Activated CD4-positive, alpha-beta T cell treated with anti-CD3 and anti-CD28 coated beads for 36 hours (primary cell): ENCODE measurements at places on chromosomes 13 and 19.

GRCh38 chr19:56927791-56928207, 87.3 kb upstream of the PEG3 start:
- no peaks in the 10 kb centered on the region for H3K4me1 ChIP-seq
- H3K27ac ChIP-seq, result no peak overlapping the region
- no peak for DNase-seq
- H3K36me3 ChIP-seq, result peaks cover 2% of the 10 kb centered on the region

DNA sequence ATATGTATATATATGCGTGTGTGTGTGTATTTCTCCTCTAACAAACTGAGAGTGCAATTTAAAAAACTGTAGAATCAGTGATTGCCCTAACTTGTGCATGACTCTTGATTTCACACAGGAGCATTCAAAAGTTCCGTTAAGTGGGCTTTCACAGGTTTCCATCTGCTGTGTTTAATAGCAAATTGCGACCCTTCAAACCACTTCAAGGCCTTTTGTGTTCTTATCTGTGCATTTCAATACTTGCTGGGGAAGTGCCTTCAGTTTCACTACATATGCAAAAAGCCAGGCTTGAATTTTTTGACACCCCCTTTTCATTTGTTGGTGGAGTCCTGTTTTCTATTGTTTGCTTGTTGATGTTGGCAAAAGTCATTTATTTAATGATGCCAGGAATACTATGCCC, 158.0 kb downstream of the TM9SF2 start:
- H3K27me3 ChIP-seq, result no peaks in the 10 kb centered on the region
- no peak overlapping the region for H3K4me3 ChIP-seq
- H3K4me1 ChIP-seq, result peaks cover 49% of the 10 kb centered on the region
- DNase-seq, result no peak
- H3K36me3 ChIP-seq, result no peaks in the 10 kb centered on the region

GRCh38 chr13:50527188-50527587, 316.3 kb downstream of the DLEU7 start:
- H3K27ac ChIP-seq, result no peak overlapping the region
- DNase-seq, result no peak
- H3K36me3 ChIP-seq, result no peaks in the 10 kb centered on the region
- no peak overlapping the region for H3K4me3 ChIP-seq
- peaks cover under 1% of the 10 kb centered on the region for H3K27me3 ChIP-seq

DNA sequence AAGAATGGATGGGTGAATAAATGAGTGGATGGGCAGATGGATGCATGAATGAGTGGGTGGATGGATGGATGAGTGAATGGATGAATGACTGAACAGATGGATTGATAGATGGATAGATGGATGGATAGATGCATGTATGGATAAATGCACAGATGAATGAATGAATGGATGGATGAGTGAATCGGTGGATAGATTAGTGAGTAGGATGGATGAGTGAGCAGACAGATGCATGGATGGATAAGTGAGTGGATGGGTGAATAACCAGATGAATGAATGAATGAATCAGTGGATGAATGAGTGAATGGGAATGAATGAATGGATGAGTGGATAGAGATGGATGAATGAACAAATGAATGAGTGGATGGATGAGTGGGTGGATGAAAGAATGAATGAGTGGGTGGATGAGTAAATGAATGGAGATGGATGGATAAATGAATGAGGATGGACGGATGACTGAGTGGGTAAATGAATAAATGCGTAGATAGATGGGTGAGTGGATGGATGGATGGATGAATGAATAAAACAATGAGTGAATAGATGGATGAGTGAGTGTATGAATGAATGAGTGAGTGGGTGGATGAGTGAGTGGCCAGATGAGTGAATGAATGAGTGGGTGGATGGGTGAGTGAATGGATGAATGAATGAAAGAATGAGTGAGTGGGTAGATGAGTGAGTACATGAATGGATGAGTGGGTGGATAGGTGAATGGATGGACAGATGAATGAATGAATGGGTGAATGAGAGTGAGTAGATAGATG, 13.0 kb downstream of the GAS6 start:
- H3K36me3 ChIP-seq, result no peaks in the 10 kb centered on the region
- H3K4me3 ChIP-seq, result no peak overlapping the region
- peaks cover 12% of the 10 kb centered on the region for H3K27me3 ChIP-seq
- peaks cover 9% of the 10 kb centered on the region for H3K4me1 ChIP-seq

DNA sequence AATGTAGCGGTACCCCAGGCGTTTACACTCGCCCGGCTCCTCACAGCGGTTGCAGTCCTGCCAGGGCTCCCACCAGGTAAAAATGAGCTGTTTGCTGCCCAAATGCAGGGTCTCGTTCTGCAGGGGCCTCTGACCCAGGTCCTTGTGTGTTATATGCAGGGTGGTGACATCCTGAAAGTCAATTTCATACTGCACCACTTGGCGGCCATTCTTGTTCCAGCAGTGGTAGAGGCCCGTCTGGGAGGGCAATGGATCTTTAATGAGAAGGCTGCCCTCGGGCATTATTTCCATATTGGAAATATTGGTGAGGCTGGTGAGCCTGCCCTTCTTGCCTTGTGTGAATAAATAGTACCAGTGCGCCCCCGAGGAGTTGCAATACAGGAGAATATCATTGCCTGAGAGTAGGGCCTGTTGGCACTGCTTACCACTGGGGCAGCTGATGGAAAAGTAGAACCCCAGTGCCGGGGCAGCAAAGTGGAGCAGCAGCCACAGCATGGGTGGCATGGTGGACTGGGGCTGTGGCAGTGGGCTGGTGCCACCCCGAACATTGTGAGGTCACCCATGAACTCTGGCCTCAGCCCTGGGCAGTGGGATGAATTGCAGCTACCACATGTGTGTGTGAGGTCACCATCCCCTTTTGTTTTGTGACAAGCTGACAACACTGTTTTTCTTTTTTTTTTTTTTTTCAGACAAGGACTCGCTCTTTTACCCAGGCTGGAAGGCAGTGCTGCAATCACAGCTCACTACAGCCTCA, at the start of gene FAM187B:
Gene FAM187B, minus strand, starts transcription at position 563 of the 754 bp plus-strand sequence. Its CDS starts 59 bp downstream, at position 504.
- no peak within 1 kb of the TSS for H3K4me3 ChIP-seq
- no peak for DNase-seq
- peaks cover 3% of the 10 kb centered on the region for H3K4me1 ChIP-seq
- no peaks in the 10 kb centered on the region for H3K36me3 ChIP-seq
- no peaks in the 10 kb centered on the region for H3K27me3 ChIP-seq

GRCh38 chr13:113192902-113193301, 15.6 kb downstream of the PCID2 start:
- no peak for DNase-seq
- no peaks in the 10 kb centered on the region for H3K27me3 ChIP-seq
- H3K27ac ChIP-seq, result no peak overlapping the region
- no peak overlapping the region for H3K4me3 ChIP-seq

DNA sequence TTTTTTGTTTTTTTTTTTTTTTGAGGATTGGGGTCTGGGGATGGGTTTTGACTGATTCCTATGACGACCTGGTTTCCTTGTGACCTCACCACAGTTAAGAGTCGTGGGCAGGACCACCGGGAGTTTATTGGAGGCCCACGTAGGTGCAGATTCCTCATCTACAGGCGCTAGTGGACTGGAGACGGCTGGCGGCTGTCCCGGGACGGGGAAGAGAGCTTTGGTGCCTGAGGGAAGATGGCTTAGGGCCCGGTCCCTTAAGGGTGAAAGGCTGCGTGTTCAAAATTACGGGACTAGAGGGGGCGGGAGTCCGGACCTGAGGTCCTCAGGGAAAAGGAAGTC, 682 bp upstream of the TEAD2 start:
- H3K27ac ChIP-seq, result no peak overlapping the region
- H3K4me3 ChIP-seq, result no peak overlapping the region
- DNase-seq, result peak; percentile 26
- H3K27me3 ChIP-seq, result peaks cover 23% of the 10 kb centered on the region
- H3K36me3 ChIP-seq, result no peaks in the 10 kb centered on the region

- H3K4me3 ChIP-seq, result no peak overlapping the region
- no peaks in the 10 kb centered on the region for H3K36me3 ChIP-seq
- H3K27ac ChIP-seq, result no peak overlapping the region
- DNase-seq, result no peak
Observed at GRCh38 chr13:48500652-48501197, 32.2 kb downstream of the RCBTB2 start.

DNA sequence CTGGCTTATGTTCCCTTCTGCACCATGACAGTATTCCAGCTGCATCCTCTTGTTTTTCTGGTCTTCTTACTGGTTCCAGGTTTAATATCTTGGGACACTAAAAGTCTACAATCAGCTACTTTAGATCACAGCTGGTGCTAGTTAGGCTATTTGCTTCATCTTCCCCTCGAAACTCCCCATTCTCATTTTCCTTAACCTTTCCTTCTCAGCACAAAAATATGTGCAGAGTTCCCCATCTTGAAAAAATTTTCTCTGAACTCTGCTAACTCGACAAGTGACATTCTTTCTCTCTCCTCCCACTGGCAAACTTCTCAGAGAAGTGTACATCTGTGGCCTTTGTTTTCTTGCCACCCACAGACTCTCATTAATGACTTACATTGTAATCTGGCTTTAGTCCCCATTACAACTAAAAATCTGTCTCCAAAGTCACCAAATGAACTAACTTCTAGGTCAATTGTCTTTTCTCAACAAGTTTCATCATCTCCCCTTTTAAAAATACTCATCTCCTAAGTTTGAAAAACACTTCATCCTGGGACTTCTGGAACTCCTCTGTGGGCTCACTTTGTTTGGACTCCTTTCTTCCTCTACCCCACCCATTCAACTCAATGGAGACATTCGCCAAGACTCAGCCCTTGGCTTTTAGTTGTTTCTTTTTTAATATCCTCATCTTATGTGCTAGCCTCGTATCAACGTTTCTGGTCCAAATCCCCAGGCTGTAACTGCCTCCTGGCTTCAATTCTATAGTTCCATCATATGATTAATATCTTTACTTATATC, 7.1 kb upstream of the KL start:
- peaks cover 44% of the 10 kb centered on the region for H3K27me3 ChIP-seq
- peaks cover 3% of the 10 kb centered on the region for H3K36me3 ChIP-seq
- H3K27ac ChIP-seq, result no peak overlapping the region
- H3K4me3 ChIP-seq, result no peak overlapping the region
- no peaks in the 10 kb centered on the region for H3K4me1 ChIP-seq
- DNase-seq, result no peak

DNA sequence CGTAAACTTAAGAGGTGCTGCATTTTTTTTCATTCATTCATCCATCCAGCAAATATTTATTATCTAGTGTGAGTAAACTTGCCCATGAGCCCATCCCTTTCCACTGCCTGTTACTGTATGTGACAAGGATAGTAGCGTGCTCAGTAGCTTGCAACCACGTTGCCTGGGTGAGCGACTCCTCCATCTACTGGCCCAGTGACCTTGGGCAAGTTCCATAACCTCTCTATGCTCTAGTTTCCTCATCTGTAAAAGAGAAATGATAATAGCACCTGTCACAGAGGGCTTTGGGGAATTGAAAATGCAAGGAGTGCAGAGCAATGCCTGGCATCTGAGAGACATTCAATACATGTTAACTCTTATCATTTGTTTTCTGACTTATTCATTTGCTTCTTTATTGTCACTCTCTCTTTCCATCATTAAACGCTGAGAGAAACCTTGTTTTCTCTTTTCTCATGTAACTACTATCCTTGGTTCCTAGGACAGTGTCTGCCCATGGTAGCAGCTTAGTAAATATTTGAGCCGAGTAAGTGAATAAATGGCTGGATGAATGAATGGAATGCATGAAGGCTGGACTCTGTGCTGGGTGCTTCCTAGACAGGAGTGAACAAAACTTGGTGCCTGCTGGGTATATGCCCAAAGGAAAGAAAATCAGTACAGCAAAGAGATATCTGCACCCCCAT, 19.9 kb downstream of the LRCH1 start:
- H3K4me1 ChIP-seq, result peaks cover 55% of the 10 kb centered on the region
- peaks cover 3% of the 10 kb centered on the region for H3K36me3 ChIP-seq
- no peak for DNase-seq
- H3K27ac ChIP-seq, result no peak overlapping the region
- no peaks in the 10 kb centered on the region for H3K27me3 ChIP-seq

GRCh38 chr19:40717325-40717879, 490 bp downstream of the ITPKC start:
- peaks cover 63% of the 10 kb centered on the region for H3K4me1 ChIP-seq
- H3K27ac ChIP-seq, result peak overlapping the region; percentile 47
- no peaks in the 10 kb centered on the region for H3K27me3 ChIP-seq
- no peak for DNase-seq
- H3K4me3 ChIP-seq, result peak overlapping the region; percentile 93
- H3K36me3 ChIP-seq, result peaks cover 19% of the 10 kb centered on the region

GRCh38 chr19:33329736-33330135, 27.4 kb upstream of the CEBPA start:
- peaks cover 14% of the 10 kb centered on the region for H3K27me3 ChIP-seq
- no peak for DNase-seq

- H3K4me3 ChIP-seq, result no peak overlapping the region
- DNase-seq, result no peak
- H3K36me3 ChIP-seq, result no peaks in the 10 kb centered on the region
- no peaks in the 10 kb centered on the region for H3K4me1 ChIP-seq
Observed at GRCh38 chr13:43295825-43296564, 272.6 kb downstream of the DNAJC15 start.

DNA sequence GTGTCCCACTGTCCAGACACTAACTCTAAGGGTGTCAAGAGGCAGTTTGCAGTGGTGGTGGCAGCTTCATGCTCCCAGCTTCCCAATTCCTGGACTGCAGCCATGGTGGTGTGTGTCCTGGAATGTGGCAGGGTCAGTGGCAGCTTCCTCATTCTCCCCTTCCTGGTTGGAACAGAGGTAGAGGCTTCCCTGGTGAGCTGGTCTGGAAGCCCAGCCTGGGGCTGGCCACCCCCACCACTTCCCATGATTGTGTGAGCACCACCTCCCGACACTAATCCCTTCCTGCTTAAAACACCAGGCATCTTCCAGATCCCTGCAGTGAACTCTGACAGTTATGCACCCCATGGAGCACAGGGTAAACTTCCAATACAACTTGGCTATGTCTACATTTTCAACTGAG, 134.9 kb downstream of the RAP2A start:
- H3K36me3 ChIP-seq, result no peaks in the 10 kb centered on the region
- no peak for DNase-seq
- H3K27ac ChIP-seq, result no peak overlapping the region
- H3K27me3 ChIP-seq, result peaks cover 19% of the 10 kb centered on the region
- H3K4me1 ChIP-seq, result no peaks in the 10 kb centered on the region

DNA sequence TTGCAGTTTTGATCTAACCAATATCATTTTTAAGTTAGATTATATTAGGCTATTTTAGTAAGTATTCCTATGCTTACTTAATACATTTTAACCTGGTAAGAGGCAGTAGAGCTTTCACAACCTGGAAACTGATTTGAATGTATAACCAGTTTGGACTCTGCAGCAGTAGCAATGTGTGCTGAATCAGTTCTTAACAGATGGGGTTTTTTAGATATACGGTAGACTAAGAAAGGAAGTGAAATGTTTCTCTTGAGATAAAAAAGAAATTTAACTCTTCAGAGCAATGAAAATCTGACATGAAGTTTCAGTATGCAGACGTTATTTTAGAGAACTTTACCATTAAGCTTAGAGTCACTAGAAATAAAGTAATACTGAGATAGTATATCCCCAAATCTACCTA, 2.7 kb downstream of the NBEA start:
- peaks cover 27% of the 10 kb centered on the region for H3K27me3 ChIP-seq
- no peak for DNase-seq
- H3K27ac ChIP-seq, result no peak overlapping the region
- H3K36me3 ChIP-seq, result no peaks in the 10 kb centered on the region
- H3K4me1 ChIP-seq, result peaks cover 22% of the 10 kb centered on the region

- H3K36me3 ChIP-seq, result no peaks in the 10 kb centered on the region
- no peak overlapping the region for H3K27ac ChIP-seq
- peaks cover 12% of the 10 kb centered on the region for H3K27me3 ChIP-seq
- H3K4me1 ChIP-seq, result peaks cover 20% of the 10 kb centered on the region
- no peak for DNase-seq
- no peak overlapping the region for H3K4me3 ChIP-seq
Observed at GRCh38 chr13:76890021-76890420, 3.8 kb upstream of the KCTD12 start.

- peak; percentile 34 for DNase-seq
- peaks cover 30% of the 10 kb centered on the region for H3K27me3 ChIP-seq
- H3K4me3 ChIP-seq, result no peak overlapping the region
Observed at GRCh38 chr19:18414504-18415177, 4.6 kb upstream of the SSBP4 start.
